ENCODE measurements at places on chromosomes 5 and 9.

GRCh38 chr9:81964218-81965171, 21.2 kb downstream of the SPATA31D3 start:
- no peak for ATAC-seq

DNA sequence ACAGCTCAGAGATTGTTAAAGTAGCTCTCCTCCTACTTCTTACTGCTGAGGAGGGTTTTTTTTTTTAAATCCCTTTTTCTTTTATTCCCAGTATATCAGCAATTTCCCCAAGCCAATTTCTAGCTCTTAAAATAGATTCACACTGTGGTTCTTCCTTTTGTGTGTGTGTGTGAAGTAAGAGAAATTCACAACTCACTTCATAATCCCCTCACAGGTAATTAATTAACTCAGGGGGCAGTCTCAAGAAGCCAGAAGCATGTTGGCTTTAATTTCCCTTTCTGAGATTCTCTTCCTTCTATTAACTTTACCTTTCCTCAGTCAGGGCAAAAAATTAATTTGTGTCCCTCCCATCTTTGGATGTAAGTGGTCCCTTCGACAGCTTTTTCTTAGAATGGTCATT, 71.0 kb upstream of the HMHB1 start:
- no peak for ATAC-seq

DNA sequence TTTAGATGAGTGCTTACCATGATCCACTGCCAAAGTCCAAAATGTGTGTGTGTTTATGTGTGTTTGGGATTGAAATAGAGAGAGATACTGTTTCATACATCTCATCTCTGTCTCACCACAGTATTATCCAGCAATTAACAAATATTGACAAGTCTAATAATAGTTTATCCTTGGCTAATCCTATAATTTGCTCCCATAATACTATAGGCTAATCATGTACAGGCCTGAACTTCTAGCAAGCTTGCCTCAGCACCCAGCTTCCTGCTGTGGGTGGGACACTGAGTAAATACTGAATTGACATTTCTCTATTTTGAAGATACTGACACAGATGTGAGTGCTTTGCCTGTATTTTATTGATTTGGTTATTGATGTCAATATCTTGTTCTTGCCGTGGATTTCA, 35.3 kb upstream of the KCNV2 start:
- peak; percentile 69 for ATAC-seq

GRCh38 chr5:53027913-53028312, 38.8 kb downstream of the ITGA2 start:
- peak; percentile 69 for ATAC-seq

GRCh38 chr9:27408482-27408881, 111.5 kb upstream of the EQTN start:
- peak; percentile 41 for ATAC-seq

DNA sequence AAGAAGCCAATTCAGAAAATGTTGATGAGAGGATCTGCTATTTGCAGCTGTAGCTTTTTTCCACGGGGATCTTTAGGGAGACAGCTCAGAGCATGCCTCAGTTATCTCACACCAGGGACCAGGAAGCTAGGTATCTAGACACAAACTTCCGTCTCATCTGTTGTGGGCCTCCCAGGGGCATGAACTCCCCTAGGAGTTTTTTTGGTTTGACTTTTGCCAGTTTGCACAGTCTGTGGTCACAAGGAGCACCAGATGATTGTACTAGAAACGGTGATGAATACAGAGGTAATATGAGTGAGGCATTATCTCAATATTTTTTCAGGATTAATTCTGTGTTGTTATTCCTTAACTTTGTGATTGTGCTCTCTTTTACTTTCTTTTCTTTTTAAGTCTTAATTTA, 533.2 kb upstream of the SEMA6A start:
- ATAC-seq = no peak

DNA sequence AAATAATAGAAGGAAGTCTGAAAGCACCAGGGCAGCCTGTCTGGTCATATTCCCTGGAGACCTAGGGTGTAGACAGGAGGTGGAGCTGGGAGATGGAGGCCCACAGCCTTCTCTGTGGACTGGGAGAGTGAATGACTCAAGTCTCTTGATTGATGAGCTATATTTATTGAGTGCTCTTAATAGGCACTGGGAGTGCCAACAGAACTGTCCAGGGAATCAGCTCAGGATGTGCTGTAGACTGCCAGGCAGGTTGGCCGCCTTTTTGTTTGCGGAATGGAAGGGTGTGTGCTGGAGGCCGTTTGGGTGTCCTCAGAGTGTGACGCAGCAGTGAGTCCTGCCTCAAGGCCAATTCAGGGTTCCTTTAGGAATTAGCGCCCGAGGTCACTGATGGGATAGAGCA, 33.4 kb upstream of the POMT1 start:
- no peak for ATAC-seq

DNA sequence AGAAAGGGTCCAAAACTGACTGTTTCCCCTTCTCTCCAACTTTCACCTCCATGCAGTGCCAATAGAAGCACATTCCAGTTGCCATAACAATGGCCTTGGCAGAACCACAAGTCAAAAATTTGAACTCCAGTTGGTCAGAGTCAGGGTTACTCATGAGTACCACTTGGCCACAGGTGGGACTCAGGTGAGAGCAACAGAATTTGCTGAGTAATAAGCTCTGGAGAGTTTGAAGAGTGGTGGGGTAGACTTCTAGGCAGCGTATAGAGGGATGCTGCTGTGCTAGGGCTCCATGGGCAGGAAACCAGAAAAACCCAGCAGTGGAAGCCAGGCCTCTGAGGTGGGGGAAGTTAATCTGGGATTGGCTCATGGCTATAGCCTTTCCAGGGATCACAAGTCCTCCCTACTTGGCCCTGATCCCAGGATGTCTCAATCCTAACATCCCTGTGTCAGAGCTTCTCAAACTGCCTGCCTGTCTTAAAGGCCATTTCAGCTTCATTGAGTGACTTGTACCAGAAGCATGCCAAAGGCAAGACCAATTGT, 30.2 kb downstream of the SNX18 start:
- peak; percentile 69 for ATAC-seq

- no peak for ATAC-seq
These were observed 227.3 kb downstream of the LURAP1L start for GRCh38 chr9:13001989-13002580.

DNA sequence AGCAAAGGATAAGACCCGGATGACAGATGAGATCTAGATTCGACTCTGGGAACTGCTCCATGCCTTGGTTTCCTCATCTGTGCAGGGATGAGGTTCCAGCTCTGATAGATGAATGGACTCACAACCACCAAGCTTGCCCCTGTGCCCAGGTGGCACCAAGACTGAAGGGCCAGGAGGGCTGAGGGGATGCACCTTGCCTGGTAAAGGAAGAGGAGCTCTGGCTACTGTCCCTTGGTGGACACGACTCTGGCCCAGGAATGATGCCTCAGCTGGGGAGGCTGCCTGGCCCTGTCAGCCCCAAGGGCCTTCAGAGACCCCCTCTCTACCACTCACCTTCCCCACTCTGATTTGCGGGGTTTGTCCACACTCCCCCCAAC, 24.9 kb upstream of the ANXA6 start:
- ATAC-seq = no peak

GRCh38 chr9:97388721-97389238, 23.1 kb upstream of the TDRD7 start:
- ATAC-seq = no peak

DNA sequence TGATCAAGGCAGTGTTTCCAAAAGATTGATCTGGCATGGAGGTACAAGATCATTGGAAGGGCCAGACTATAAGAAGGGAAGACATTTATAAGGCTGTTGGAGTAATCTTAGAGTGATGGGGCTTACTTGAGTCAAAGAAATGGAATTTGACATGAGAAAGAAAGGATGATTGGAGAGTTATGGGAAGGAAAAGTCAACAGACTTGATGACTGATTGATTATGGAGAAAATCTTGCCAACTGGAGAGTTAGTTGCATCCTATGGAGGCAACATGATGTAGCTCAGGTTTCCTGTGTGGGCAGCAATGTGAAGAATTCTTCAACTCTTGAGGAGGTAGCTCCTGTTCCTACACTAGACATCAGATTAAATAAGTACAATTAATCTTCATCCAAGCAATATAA, 10.9 kb upstream of the MAST4 start:
- no peak for ATAC-seq

GRCh38 chr9:128587453-128587852, 35.1 kb downstream of the SPTAN1 start:
- ATAC-seq = no peak

GRCh38 chr5:142023836-142024235, 11.0 kb upstream of the GNPDA1 start:
- ATAC-seq = no peak

- ATAC-seq = no peak
These were observed 126.3 kb upstream of the IRX4 start for GRCh38 chr5:2008851-2009629.

- no peak for ATAC-seq
These were observed 184.0 kb upstream of the NR4A3 start for GRCh38 chr9:99637641-99638040.

GRCh38 chr5:178626484-178627258, at the start of gene CLK4:
TSS of gene CLK4 (minus strand) at chr5:178627050. CDS start at chr5:178623416, 3,634 bp downstream.
- ATAC-seq = peak; percentile 96

DNA sequence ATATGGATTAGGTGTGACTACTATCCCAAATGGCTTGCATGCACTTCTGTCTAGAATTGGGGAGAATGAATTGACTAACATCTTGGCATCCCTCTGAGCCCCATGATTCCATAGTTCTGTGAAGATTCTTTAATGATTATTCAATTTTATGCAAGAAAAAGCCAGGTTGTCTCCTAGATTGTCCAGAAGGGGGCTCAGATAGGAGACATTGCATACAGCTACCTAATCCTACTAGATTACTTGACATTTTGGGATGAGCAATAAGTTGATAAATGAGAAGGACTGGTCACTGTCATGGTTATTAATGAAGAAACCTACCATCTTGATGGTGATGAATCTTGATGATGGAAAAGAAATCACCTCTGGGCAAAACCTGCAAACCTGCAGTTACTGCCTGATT, 117.0 kb downstream of the CARTPT start:
- ATAC-seq = no peak

DNA sequence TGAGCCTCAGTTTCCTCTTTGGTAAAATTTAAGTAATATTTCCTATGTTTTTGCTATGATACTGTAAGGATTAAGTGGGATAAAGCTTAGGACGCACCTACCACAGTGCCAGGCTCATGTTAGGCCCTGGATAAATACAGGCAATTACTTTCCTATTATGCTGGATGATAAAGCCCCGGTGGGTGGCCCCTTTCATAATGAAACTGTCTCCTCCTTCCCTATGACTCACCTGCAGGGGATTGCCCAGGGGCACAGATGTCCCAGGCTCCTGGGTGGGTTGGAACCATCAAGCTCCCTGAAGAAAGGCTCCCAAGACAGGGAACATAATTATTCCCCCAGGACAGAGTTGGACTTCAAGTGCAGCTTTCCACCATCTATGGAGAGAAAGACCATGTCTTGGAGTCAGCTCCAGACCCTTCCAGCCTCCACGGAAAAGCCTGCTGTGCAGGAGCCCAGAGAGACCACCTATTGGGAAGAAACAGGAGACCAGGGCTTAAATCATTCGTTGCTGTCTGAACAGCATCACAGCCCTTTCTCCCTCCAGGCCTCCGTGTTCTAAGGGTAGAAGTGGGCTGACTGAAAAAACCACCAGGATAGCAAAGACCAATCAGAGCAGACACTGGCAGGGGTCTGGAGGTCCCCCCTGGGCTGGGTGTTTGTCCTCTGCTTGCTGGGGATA, 43.2 kb upstream of the FOXE1 start:
- ATAC-seq = no peak

DNA sequence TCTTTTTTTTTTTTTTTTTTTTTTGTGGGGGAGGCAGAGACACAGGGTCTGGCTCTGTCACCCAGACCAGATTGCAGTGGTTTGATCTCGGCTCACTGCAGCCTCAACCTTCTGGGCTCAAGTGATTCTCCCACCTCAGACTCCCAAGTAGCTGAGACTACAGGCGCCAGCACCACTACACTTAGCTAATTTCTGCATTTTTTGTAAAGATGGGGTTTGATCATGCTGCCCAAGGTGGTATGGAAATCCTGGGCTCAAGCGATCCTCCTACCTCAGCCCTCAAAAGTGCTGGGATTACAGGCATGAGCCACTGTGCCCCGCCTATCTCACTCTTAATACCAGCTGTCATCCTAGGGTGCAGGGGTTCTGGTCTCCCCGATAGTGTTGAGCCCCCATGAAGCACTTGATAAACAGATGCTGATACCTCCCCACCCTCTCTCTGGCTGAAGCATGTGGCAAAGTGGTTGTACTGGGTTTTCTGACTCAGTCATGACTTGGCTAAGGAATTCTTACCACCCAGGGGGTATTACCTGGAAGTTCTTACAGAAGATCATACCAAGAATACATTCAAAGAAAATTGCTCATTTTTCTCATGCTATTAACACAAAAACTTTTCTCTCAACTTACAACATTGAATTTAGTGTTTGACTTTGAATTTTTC, 110.2 kb upstream of the DAPK1 start:
- ATAC-seq = no peak

Measured in esophagus mucosa (tissue), 1 donor.